Activated T-cell treated with anti-CD3 and anti-CD28 coated beads for 48 hours (primary cell): ENCODE measurements at places on chromosomes 5 and 9.

- DNase-seq = no peak
These were observed 84.5 kb downstream of the NDFIP1 start for GRCh38 chr5:142193114-142193428.

DNA sequence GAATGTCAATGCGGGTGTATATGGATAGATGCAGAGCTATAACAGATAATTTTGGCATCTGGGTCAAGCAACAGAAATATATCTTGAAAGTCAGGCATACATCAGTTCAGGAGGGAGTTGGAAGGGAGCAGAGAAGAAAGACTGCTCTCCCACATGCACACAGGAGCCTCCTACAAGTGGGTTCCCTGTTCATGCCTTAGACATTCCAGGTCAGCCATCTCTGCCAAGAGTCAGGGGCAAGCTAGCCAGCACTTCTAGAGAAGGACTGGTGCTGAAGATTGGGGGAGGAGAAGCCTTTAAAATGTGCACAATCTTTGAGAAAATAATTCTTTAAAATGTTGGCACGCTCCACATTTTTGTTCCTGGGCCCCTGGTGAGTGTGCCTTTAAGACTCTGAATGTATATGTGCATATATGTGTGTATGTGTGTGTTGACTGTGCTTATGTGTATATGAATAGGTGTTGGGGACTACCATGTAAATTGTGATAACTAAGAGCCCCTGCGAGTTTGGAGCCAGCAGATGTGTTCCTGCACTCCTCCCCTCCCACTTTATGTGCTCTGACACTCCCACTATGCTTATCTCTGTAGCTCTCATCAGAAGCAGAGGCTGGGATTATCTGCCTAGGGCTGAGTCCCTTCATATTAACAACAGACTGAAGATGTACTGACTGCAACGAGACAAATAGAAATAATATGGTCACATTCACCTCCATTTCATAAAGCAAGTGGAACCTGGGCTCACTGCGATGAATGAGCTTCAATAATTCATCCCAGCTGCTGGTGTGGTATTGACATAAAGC, 21.5 kb upstream of the DELE1 start:
- no peak for DNase-seq

- DNase-seq = no peak
These were observed 10.9 kb upstream of the AFAP1L1 start for GRCh38 chr5:149260761-149261160.

DNA sequence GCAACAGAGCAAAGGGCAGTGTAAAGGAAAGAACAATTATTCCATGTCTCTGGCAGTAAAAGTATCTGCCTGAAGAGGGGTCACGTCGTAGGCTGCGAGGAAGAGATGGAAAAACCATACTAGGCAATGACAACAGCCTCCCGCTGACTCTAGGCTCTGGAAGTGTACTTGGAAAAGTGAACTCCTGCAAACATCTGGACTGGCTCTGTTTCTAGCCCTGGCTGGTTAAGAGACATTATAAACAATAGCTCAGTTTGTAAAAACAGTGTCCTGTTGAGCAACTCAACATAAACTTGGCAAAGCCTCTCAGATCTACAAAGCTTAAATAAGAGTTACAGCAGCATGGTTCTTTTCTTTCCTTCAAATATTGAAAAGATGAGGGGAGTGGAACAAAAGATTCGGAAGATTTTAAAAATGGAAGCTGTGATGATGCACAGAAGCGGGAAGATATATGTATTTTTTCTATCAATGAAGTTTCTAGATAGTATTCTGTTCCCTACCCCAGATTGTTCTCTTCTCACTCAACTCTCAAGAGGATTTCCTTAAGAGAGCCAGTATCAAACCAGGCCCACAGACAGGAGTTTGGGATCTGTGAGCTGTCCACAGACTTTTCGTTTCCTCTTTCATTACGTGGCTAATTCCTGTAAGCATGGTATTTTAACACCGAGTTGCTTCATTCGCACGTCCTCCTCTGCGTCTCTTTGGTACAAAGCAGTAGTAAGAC, 79.4 kb downstream of the SPTLC1 start:
- DNase-seq = no peak

DNA sequence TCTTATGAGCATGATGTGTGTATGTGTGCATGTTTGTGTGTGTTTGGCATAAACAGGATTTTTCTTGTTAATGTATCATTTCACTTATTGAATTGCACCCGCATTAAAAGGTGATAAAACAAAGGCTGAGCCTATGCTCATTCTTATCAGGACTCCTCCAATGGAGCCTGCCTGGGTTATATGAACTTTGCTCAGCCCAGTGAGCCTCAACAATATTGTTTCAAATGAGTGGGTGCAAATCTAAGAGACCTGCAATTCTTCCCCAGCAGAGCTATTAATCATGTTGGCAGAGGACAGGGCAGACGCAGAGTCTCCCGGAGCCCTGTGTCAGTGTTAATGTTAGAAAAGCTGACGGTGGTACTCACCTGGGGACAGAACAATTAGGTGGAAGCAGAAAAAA, 71.6 kb downstream of the SH3RF2 start:
- DNase-seq = no peak

DNA sequence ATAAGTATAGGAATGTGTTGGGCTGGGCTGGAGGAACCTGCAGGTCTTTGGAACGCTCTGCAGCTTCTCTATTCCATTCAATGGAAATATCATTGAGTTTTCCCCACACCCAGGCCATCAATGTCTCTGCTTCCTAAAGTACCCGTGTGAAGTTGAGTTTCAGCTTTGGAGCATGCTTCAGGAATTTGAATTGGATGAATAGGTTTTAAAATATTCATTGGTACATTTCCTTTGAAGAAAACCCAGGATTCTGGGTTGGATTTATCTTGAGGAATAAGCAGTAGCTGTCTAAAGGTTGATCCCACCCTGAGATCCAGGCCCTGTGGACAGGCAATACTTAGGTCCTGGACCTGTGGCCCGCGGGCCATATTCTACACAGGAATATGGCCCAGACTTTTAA, 37.3 kb downstream of the INSYN2B start:
- DNase-seq = no peak

DNA sequence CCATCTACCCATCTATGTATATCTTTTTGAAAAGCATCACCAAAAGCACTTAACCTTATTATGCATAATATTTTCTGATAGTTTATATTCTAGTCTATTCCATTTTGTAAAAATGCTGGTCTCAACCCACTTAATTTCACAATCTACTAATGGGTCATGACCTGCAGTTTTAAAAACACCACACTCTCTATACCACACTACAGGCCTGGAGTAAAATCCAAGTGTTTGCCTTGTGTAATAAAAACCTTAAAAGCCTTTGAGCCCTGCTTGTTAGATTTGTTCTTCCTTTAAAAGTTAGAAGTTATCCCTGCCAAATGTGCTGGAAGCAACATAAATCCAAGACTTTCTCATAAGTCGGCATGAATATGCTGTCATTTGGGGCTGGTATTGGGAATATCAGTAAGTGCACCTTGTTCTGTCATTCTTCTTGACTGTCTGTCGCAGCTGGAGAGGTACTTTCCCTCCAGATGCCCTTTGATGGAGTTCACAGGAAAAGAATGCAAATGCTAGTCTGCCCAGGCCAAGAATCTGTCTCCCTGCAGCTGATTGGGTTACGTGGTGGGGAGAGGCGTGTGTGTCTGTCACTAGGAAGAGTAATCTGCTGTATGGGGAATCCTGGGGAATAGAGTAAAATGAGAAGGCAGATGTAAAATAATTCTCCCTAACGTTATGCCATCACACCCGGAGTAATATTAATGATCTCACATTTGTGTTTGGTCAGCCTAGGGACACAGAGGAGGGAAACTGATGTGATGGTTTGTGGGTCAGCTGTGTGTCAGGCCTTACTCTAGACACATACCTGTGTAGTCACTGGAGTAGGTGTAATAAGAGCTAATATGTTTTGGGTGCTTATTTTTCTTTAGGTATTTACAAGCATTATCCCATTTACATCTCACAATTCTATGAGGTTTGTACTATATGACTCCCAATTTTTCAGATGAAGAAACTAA, 79.4 kb downstream of the ZNF366 start:
- DNase-seq = no peak

DNA sequence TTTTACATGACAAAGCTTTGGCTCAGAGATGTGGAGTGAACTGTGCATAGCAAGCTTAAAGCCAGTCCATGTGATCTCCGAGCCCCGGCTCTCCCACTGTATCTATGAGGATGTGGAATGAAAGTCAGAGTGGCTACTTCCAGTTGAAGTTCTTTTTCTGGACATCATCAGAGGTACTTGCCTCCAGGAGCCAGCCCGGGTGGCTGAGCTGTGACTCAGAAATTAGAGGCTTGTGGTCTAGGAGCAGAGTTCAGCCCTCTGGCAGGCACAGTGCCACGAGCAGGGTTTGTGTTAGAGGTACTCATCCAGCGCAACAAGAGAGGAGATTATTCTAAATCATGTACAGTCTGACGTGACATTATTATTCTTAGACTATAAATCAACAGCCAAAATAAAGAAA, 322.5 kb downstream of the CDK5RAP2 start:
- no peak for DNase-seq

- no peak for DNase-seq
These were observed 46.2 kb downstream of the RECK start for GRCh38 chr9:36082931-36083330.
